ENCODE measurements at places on chromosomes 16 and 17. TPM values are rescaled to one million over a fixed set of nuclear protein-coding genes. Genes with fewer than 3 reads are reported as not detected.

GRCh38 chr16:49890876-49891275 is 35.0 kb upstream of the ZNF423 start:
- no peaks in the 10 kb centered on the region for H3K36me3 ChIP-seq
- no peaks in the 10 kb centered on the region for H3K27me3 ChIP-seq
- no peak for DNase-seq
- H3K27ac ChIP-seq, result no peak overlapping the region
- peaks cover 9% of the 10 kb centered on the region for H3K4me1 ChIP-seq

DNA sequence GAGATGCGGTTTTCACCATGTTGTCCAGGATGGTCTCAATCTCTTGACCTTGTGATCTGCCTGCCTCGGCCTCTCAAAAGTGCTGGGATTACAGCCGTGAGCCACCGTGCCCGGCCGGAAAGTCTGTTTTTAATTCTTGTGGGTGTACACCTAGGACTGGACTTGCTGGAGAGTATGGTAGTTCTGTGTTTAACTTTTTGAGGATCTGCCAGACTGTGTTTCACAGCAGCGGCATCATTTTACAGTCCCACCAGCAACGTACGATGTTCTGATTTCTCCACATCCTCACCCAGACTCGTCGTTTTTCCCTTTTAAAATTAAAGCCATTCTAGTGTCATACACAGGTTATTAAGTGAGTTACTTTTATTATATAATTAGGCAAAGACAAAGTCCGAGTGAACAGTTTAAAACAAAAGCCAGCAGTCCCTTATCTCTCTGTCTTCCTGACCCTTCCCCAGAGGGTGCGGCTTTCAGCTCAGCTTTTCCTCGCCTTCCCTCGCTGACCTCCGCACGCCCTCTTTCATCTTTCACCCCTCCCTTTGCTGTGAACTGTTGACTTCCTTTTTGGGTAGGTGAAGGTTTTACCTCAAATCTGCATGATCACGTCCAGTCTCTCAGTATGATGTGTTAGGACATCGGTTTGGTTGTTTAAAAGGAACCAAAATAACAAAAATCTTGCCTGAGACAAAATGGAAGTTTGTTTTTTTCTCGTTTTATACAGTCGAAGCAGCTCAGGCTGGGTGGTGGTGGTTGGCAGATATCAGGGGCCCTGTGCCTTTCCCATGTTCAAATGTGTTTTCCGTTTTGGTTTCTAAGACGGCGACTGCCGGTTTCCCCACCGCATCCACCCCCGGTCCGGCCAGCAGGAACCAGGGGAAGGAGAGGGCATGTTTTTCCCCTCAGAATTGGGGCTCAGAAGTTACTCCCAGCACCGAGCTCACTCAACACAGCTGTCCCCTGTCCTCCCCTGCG is 18.0 kb downstream of the FAM234A start:
- no peak overlapping the region for H3K4me3 ChIP-seq
- peaks cover 14% of the 10 kb centered on the region for H3K4me1 ChIP-seq

- no peaks in the 10 kb centered on the region for H3K27me3 ChIP-seq
- no peak overlapping the region for H3K27ac ChIP-seq
- no peak overlapping the region for H3K4me3 ChIP-seq
- H3K36me3 ChIP-seq, result peaks cover 5% of the 10 kb centered on the region
- no peak for DNase-seq
- 0 out of 2 replicates have a peak, but pooled peaks cover 8% of the 10 kb centered on the region for H3K4me1 ChIP-seq
These were observed 33.5 kb upstream of the ARL6IP1 start for GRCh38 chr16:18834864-18835263.

- no peak overlapping the region for H3K4me3 ChIP-seq
- no peaks in the 10 kb centered on the region for H3K36me3 ChIP-seq
- no peaks in the 10 kb centered on the region for H3K4me1 ChIP-seq
These were observed 447.2 kb downstream of the XYLT1 start for GRCh38 chr16:17023606-17024005.

DNA sequence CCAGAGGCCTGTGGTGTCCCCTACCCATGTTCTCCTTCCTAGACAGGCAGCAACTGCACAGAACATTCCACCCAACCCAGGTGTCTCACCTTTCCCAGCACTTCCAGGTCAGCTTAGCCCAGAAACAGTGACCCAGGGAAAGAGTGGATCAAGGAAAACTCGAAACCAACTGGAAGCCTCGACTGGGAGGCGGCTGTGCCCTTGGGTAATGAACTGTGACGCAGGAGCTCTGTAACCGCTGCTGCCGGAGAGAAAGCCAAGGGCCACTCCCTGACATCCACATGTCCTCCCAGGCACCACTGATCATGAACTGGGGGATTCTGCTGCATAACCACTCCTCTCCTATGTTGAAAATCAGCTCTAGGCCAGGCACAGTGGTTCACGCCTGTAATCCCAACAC is 34.4 kb downstream of the WDR59 start:
- peaks cover 5% of the 10 kb centered on the region for H3K36me3 ChIP-seq
- H3K4me3 ChIP-seq, result no peak overlapping the region
- no peak for DNase-seq
- H3K27me3 ChIP-seq, result no peaks in the 10 kb centered on the region
- H3K27ac ChIP-seq, result no peak overlapping the region

Gene ASPHD1
- 13.2 TPM for total RNA-seq

GRCh38 chr16:27322858-27323780 is 9.3 kb downstream of the IL4R start:
- no peaks in the 10 kb centered on the region for H3K36me3 ChIP-seq
- no peak overlapping the region for H3K4me3 ChIP-seq
- H3K27me3 ChIP-seq, result no peaks in the 10 kb centered on the region
- H3K27ac ChIP-seq, result no peak overlapping the region
- H3K4me1 ChIP-seq, result peaks cover 24% of the 10 kb centered on the region
- peak; percentile 41 for DNase-seq

DNA sequence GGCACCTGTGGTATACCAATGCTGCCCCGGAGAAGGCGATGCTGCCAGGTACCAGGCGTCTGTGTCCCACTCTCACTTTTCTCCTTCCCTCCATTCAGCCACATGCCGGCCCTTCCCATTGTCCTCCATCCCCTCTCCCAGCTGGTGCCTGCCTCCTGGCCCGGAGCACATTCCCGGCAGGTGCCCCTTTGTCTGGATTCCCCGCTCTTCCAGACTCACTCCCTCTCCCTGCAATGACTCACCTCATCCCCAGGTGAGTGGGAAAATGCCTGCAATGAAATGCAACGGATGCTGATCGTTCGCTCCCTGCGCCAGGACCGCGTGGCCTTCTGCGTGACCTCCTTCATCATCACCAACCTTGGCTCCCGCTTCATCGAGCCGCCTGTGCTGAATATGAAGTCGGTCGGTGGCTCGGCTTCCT is 10.4 kb upstream of the KDM6B start:
- DNase-seq, result no peak
- no peak overlapping the region for H3K4me3 ChIP-seq
- H3K27me3 ChIP-seq, result no peaks in the 10 kb centered on the region
- H3K36me3 ChIP-seq, result no peaks in the 10 kb centered on the region

Gene FBXW10
- 0.11 TPM for total RNA-seq

DNA sequence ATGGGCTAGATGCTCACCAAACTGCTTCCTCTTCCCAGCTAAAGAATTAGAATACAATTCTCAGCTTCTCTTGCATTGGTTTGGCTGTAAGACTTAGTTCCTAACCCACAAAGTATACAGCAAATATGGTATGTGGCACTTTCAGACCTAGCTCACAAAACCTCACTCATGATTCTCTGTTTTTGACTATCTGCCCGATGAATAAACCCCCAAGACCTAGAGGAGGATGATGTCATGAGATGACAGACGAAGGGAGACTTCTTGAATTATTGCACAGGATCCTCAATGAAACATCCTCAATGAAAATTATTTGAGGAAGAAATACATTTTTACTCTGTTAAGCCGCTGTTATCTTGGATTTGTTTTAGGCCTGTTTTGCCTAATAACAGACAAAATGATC is 14.3 kb downstream of the CNOT1 start:
- no peaks in the 10 kb centered on the region for H3K27me3 ChIP-seq
- peak overlapping the region; percentile 61 for H3K27ac ChIP-seq
- DNase-seq, result no peak
- no peaks in the 10 kb centered on the region for H3K4me1 ChIP-seq

DNA sequence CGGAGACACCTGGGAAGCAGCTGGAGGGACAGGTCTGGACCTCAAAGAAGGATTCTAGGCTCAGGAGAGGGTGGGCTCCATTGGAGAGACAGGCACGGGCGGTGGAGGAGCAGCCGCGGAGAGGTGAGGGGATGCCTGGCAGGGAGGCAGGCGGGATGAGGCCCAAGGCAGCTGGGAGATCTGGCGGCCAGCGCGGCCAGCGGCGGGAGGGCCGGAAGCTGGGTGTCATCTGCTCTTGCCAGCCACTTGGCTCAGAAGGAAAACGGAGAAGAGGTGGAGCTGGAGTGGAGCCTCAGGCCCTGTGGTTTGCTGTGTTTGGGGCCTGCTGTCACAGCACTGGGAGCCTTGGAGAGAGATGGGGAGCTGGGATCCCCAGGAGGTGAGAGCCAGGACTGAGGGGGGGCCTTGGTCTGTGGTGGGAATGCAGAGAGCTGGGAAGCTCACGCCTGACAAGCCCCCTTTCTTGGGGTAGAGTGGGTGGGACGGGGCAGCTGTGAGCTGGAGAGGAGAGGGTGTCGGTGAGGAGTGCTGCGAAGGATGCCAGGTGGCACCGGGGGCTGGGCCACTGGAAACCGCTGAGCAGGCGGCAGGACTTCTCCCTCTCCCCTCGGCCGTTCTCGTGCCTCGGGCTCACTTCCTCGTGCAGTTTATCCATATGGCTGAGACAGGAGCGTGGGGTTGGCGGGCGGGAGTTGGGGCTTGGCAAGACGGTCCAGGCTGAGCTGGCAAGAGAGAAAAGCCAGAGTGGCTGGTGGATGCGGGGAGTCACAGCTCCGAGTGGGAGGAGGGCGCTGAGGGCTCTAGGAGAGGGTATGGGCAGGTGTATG is 8.0 kb downstream of the TBC1D24 start:
- DNase-seq, result no peak
- H3K27ac ChIP-seq, result no peak overlapping the region
- no peak overlapping the region for H3K4me3 ChIP-seq
- H3K36me3 ChIP-seq, result no peaks in the 10 kb centered on the region
- H3K27me3 ChIP-seq, result no peaks in the 10 kb centered on the region
- H3K4me1 ChIP-seq, result no peaks in the 10 kb centered on the region

- H3K27ac ChIP-seq, result no peak overlapping the region
- no peaks in the 10 kb centered on the region for H3K4me1 ChIP-seq
- H3K36me3 ChIP-seq, result no peaks in the 10 kb centered on the region
- no peak overlapping the region for H3K4me3 ChIP-seq
These were observed 54.3 kb upstream of the CDC42EP4 start for GRCh38 chr17:73365906-73366623.

Gene BPTF
- 101 TPM for total RNA-seq

DNA sequence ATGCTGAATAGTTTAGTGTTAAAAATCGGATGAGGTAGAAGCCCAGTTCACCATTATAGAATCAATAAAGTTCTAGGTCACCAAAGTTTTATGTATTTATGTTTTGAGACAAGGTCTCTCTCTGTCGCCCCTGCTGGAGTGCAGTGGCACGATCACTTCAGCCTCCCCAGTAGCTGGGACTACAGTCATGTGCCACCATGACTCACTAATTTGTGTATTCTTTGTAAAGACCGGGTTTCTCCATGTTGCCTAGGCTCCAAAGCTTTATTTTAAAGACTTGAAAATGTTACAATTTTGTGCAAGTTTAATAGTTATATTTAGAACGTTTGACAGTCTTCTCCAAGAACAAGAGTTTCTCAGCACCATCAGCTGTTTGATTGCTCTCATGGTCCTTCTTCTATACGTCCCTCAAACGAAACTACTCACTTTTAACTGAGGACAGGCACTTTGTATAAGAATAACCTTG is 32.1 kb downstream of the NDE1 start:
- DNase-seq, result peak; percentile 45
- no peaks in the 10 kb centered on the region for H3K27me3 ChIP-seq
- H3K4me3 ChIP-seq, result no peak overlapping the region
- no peaks in the 10 kb centered on the region for H3K4me1 ChIP-seq

- H3K4me3 ChIP-seq, result no peak overlapping the region
- no peaks in the 10 kb centered on the region for H3K27me3 ChIP-seq
- no peaks in the 10 kb centered on the region for H3K4me1 ChIP-seq
- no peak for DNase-seq
- H3K36me3 ChIP-seq, result no peaks in the 10 kb centered on the region
These were observed 4.8 kb downstream of the LIMD2 start for GRCh38 chr17:63694950-63695773.

GRCh38 chr16:85913688-85914422 is 14.9 kb downstream of the IRF8 start:
- no peaks in the 10 kb centered on the region for H3K27me3 ChIP-seq
- no peak overlapping the region for H3K27ac ChIP-seq
- no peak overlapping the region for H3K4me3 ChIP-seq
- peaks cover 20% of the 10 kb centered on the region for H3K4me1 ChIP-seq

Gene CAPNS2
- total RNA-seq, result not detected

GRCh38 chr16:28829747-28830146 is 6.9 kb downstream of the ATXN2L start:
- H3K27me3 ChIP-seq, result no peaks in the 10 kb centered on the region
- H3K4me1 ChIP-seq, result no peaks in the 10 kb centered on the region
- peak overlapping the region; percentile 48 for H3K27ac ChIP-seq
- H3K4me3 ChIP-seq, result no peak overlapping the region

DNA sequence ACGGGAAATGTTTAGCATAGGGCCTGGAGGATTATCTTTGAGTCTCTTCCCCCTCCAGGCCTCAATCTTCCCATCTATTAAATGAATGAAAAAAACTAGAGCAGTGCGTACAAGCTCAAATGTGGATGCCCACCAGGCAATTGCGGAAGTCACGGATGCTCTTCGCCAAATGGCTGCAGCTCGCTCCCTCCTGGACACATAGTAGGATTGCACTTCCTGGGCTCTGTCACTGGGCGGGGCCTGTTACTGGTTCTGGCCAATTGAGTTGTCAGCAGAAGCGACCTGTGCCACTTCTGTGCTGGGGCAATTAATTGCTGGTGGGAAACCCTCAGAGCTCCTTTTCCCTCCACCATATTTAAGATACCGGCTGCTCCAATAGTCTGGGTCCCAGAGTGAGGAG is 168.2 kb upstream of the IRX6 start:
- no peak overlapping the region for H3K27ac ChIP-seq
- no peaks in the 10 kb centered on the region for H3K27me3 ChIP-seq
- no peaks in the 10 kb centered on the region for H3K36me3 ChIP-seq
- DNase-seq, result no peak
- no peaks in the 10 kb centered on the region for H3K4me1 ChIP-seq

DNA sequence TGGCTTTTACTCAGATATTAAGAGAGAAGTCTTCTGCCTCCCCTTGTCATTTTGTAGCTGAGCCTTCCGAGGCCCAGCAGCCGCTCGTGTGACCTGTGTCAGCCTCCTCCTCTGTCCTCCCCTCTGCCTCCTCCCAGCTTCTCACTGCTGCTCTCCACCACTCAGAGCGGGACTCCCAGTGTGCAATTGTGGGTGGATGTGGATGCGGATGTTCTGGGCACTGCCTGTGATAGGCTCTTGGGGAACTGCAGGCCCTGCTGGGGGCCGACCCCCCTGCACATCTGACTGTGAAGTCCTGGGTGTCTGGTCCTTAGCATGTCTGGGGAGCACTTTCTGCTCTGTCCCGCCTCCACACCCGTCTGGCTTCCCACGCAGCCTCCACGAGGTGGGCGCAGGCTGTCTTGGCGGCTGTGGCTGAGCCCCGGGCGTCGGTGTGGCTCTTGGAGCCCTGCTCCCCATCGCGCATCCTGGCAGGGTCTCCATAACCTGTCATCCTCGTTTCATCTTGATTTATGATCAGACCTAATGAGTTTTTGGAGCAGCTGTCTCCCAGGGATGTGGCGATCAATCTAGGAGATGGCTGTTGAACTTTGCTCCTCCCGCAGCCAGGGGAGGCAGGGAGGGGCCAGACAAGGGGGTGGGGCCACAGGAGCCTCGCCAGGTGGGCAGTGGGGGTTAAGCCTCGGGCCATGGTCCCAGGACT is 28.1 kb downstream of the GRIN2C start:
- peaks cover 5% of the 10 kb centered on the region for H3K4me1 ChIP-seq
- no peak overlapping the region for H3K27ac ChIP-seq
- no peak overlapping the region for H3K4me3 ChIP-seq

GRCh38 chr17:39774047-39774446 is 36.3 kb downstream of the GRB7 start:
- H3K27me3 ChIP-seq, result no peaks in the 10 kb centered on the region
- no peak overlapping the region for H3K4me3 ChIP-seq
- no peaks in the 10 kb centered on the region for H3K4me1 ChIP-seq
- H3K36me3 ChIP-seq, result no peaks in the 10 kb centered on the region
- H3K27ac ChIP-seq, result no peak overlapping the region
